Ovary (tissue), 10 donors: ENCODE measurements at places on chromosomes 6 and 20.

- no peak for DNase-seq
Observed at GRCh38 chr6:73803562-73804241, 107.7 kb downstream of the CD109 start.

GRCh38 chr6:81252231-81252630 is 500.2 kb downstream of the TENT5A start:
- DNase-seq = no peak

DNA sequence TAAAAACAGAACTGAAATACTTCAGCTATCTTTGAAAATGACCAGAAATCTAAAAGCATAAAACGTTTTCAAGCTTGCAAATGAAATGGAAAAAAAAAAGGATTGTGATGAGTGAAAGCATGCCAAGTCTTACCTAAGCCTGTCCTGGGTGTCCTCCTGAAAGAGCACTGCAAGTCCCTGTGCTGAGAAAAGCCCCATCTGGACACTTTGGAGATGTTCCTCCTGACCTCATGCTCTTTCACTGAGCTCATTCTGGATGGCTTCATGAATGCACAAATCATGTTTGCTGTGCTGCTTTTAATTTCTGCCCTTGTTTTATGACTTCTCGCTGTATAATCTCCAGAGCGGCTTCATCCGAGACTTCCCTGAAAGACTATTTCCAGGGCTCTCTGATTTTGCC is 136.0 kb downstream of the SOD2 start:
- no peak for DNase-seq

DNA sequence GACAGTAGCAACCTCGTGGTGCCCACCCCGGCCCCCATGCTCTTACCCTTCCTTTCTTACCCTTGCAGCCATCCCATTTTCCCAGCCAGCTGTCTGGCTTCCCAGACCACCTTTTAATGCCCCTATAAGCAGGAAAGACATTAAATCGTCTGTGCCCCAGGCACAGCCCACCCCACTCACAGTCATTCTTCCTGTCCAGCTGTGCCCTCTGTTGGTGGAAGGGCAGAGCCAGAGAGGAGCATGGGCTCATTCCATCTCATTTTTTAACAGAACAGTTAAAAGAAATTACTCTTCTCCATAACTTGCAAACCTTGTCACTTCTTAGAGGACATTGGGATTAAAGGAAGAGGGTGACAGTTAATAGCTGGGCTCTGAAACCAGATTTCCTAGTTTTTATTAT is 240.5 kb downstream of the NRN1 start:
- DNase-seq = no peak

DNA sequence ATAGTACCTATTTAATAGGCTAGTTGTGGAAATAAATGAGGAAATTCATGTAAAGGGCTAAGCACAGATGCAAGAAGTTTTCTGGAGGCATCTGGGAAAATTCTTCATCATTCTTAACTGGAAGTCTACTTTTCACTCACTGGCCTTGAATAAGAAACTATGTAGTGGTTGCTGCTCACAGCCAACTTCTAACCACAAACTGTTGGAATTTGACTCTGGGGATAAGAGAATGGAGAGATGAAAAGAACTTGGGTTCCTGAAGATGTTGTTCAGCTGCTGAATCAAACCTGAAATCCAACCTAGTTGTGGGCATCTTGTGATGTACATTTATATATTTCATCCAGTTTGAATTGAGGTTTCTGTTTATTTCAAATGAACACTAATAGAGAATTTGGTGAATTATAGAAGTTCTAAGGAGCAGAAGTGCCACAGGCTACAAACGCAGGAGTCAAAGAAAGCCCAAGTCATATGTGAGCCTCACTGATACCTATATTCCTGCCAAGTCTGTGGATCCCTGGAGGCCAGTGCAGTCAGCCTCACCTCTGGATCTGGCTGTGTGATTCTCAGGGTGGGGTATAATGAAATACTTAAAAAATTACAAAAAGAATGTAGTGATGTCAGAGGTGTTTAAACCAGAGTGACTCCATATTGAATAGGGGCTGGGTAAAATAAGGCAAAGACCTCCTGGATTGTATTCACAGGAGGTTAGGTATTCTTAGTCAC is 18.7 kb upstream of the MEI4 start:
- DNase-seq = no peak

DNA sequence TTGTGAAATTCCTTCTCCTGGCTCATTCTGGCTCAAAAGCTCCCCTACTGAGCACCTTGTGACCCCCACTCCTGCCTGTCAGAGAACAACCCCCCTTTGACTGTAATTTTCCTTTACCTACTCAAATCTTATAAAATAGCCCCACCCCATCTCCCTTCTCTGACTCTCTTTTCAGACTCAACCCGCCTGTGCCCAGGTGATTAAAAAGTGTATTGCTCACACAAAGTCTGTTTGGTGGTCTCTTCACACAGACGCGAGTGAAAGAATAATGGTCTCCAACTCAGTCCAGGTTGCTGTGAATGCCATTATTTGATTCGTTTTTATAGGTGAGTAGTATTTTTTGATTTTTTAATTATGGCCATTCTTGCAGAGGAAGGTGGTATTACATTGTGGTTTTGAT is 414.1 kb upstream of the FKBP1C start:
- DNase-seq = no peak

DNA sequence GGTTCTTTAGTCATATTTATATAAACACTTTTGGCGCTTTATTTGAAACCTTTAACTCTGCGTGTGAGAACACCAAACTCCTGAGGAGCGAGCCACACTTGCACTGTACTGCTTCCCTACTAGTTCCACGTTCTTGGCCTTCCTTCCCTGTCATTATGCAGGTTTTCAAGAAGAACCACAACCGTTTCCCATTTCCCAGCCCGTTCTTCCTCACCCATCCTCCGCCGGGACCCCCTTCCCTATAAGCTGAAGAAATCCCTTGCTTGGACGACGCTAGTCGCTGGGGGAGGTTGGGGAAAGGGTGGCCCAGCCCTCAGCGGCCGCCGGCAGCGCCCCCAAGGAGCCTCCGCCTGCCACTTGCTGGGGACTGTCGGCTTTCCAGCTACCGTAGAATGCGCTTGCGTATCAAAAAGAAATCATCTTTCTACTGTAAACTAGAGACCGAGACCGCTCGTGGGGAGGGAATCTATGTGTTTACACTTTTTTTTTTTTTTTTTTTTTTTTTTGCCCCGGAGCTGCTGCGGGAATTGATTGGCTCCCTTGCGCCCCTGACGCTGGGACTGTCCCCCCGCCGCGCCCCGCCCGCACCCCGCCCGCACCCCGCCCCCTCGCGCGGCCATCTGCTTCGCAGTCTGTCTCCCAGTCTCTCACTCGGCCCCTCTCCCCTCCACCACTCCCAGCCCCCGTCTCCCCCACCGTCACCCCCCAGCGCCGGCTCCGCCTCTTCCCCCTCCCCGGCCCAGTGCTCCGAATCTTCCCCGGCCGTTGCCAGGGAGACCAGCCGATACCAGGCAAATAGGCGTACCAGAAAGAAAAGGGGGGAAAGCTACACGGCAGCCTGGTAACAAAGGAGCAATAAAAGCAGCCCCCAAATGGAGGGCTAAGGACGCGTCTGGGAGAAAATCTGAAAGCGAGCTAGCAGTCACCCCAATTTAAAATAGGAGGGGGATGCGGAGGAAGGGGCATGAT is 2.3 kb upstream of the MARCKS start:
- DNase-seq = peak; percentile 90

- DNase-seq = peak; percentile 64
Observed at GRCh38 chr6:37354526-37355384, 972 bp downstream of the RNF8 start.

DNA sequence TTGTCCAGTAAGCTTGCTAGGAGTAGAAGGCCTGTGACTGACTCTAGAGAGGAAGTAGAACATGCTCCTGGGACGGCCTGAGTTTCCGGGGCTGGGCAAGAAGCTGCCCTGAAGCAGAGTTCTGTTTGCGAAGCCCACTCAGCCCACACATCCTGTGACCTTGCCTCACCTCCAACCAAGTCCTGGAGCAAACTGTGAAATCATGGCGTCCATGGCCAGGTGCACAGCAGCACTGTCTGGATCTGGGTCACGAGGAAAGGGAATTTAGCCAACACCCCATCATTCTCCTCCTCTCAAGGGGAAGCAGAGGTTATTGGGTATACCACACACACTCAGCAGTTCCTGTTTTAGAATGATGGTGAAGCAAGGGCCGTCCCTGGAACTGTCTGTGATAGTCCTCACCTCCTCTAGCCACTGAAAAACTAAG is 87.5 kb downstream of the CRYBG1 start:
- no peak for DNase-seq

DNA sequence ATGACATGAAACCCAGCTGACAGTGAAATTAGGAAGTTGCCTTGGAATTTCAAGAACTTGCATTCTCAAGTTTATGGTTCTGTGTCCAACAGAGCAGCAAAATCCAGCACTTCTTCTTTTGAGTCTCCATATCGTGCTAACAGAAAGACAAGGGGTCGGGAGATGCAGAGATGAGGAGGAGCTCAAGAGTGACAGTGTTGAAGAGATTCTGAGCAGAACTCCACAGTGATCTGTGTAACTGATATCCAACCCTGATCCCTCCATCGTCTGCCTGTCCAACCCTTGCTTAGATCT is 21.2 kb upstream of the BTN1A1 start:
- no peak for DNase-seq

- DNase-seq = no peak
Observed at GRCh38 chr6:164855281-164855680, 454.1 kb downstream of the C6orf118 start.

- no peak for DNase-seq
Observed at GRCh38 chr6:144969602-144970272, 684.6 kb downstream of the UTRN start.

- no peak for DNase-seq
Observed at GRCh38 chr20:25397096-25397495, 6.5 kb upstream of the ABHD12 start.

GRCh38 chr6:34543421-34543820 is 12.7 kb downstream of the SPDEF start:
- no peak for DNase-seq

- DNase-seq = no peak
Observed at GRCh38 chr6:18306977-18307376, 42.6 kb upstream of the DEK start.

- no peak for DNase-seq
Observed at GRCh38 chr6:90216072-90216977, 80.3 kb downstream of the BACH2 start.

DNA sequence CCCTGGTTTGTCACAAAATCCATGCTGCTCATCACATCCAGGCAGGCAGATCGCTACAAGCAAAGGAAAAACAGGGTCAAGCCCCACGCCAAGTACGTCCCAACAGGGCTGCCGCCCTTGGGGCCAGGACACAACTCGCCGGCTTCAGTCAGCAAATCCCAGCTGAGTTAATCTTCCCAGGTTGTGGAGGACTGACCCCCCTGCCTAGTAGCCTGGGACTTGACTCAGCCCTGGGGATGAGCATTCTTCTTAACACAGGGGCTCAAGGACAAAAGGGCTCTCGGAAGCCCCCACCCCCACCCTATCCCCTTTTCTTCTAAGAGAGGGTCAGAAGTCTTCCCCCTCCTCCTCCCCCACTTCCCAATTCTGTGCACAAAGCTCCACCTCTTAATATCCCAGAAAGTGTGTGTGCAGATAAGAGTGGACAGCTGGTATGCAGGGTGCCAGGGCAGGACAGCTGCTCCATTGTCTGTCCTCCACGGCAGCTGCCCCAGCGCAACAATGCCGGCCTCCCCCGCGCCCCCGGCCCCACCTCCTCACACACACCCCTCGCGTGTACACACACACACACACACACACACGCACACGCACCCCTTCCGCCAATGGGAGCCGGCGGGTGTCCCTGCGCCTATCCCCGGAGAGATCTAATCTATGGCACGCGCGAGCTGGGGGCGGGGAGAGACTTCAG is 4.5 kb downstream of the DLL1 start:
- DNase-seq = peak; percentile 51

DNA sequence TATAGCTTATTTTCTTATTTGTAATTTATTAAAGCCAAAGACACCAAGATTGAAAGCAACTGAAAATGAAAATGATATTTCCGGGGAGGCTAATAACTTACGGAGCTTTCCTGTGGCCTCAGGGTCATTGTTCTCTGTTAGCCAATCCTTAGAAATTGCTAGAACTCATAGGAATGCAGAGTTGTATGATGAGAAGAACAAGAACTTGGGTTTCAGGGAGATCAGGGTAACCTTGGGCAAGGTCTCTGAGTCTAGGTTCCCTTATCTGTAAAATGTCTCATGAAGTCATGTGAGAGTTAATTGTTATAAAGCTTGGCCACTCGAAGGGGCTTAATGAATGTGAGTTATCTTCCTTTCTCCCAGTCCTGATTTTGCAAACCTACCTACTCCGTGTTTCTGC is 20.1 kb upstream of the SERINC3 start:
- no peak for DNase-seq

DNA sequence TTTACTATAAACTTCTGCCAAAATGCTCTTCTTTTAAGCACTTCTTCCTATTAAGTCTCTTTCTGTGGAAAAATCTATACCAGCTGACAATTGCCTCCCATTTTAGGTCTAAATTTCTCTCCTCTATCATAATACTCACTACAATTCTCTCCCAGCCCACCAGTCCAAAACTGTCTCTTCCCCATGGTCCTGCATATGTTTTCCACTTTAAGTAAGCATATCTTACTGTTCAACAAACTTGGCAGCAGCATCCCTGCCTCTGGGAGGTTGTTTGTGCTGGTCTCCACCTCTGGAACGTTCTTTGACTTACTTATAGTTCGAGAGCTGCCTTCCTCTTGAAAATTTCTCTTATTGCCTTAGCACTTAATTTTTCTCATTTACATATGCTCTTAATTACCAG is 180.5 kb downstream of the COL12A1 start:
- DNase-seq = no peak

- no peak for DNase-seq
Observed at GRCh38 chr20:3583765-3584164, 79.4 kb downstream of the GFRA4 start.

GRCh38 chr6:39084506-39084905 is 30.5 kb downstream of the SAYSD1 start:
- no peak for DNase-seq

- DNase-seq = peak; percentile 82
Observed at GRCh38 chr6:30686009-30686907, at the start of gene PPP1R18. PPP1R18 (minus strand) TSS chr6:30686645; CDS start chr6:30686018, 627 bp downstream.

DNA sequence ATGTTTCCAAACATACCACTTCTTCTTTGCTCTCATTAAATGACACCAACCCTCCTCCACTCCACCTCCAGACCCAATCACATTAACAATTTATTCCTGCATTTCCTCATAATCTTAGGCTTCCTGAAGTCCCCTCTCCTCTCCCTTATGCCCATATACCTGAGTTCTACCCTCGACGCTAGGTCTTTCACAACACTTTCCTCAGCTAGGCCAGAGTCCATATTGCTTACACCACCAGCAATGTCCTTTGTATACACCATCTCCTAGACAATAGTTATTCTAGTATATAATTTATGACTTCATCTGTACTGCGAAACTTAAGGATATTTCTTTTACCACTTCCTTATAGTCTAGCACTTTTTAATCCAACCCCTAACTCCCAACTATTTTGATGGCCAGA is 47.7 kb downstream of the SIM1 start:
- no peak for DNase-seq
